Kidney tubule cell (primary cell): ENCODE measurements at places on chromosomes 1 and 21.

DNA sequence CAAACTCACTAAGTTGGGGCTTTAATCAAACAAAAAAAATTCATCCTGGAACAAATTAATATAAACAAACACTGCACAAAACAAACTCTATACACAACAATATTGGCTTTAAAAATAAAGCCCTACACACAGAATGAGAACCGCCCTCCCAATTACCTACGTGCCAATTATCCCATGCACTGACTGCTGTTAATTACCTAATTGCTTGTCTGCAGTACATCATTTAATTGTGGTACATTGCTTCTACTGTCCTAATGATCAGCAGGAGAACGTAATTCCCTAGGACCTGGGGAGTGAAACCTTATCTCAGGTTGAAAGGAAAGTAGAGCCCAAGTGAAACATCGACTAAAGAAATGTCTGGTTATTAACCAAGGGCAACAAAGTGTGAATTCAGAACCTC is 364.5 kb downstream of the KCNH1 start:
- no peak for DNase-seq

DNA sequence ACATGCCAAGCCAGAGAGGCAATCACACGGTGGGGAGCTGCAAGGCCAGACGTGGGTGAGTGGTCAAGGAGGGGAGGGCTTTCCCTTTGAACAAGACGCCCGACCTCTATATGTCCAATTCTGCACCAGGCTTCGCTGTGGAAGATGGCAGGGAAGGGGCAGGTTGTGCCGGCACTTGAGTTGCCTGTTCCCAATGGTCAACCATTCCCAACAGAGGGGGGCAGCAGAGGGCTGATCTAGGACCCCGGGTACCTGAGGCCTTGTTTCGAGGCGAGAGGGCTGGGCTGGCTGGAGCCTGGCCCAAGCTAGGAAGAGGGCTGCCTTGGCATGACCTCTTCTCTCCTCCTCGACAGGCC is 64.9 kb downstream of the TMEM53 start:
- peak; percentile 59 for DNase-seq

GRCh38 chr1:31926252-31926651 is 11.9 kb downstream of the PTP4A2 start:
- no peak for DNase-seq

DNA sequence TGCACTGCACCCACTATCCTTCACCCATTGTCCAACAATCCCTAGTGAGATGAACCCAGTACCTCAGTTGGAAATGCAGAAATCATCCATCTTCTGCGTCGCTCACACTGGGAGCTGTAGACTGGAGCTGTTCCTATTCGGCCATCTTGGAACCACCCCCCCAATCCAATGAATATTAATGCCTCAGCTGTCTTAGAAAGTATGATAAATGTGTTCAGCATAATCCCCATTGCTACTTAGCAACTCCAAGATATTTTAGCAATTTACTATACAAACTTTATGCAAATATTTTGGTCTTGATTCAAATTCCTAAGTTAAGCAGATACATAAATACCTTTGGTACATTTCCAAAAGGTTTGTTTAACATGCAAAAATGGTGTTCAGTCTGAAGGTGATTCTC is 70.5 kb upstream of the SH3GLB1 start:
- no peak for DNase-seq

DNA sequence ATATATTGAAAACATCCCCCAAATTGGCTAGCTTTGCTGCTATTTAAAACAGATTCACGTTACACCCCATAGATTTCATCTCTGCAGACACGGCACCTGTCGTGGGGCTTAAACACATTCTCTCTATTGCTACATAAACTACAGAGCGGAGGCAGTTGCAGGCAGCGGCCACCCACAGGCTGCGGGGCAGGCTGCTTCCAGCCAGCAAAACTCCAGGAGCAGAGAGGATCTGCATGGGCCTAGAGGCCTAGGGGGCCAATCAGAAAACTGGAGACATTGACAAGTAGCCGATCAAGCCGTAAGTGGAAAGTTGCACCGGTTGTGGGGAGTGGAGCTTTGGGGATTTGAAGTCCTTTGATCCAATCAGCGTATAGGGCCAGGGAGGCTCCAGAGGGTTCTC is 129.0 kb upstream of the KLHDC7A start:
- no peak for DNase-seq

DNA sequence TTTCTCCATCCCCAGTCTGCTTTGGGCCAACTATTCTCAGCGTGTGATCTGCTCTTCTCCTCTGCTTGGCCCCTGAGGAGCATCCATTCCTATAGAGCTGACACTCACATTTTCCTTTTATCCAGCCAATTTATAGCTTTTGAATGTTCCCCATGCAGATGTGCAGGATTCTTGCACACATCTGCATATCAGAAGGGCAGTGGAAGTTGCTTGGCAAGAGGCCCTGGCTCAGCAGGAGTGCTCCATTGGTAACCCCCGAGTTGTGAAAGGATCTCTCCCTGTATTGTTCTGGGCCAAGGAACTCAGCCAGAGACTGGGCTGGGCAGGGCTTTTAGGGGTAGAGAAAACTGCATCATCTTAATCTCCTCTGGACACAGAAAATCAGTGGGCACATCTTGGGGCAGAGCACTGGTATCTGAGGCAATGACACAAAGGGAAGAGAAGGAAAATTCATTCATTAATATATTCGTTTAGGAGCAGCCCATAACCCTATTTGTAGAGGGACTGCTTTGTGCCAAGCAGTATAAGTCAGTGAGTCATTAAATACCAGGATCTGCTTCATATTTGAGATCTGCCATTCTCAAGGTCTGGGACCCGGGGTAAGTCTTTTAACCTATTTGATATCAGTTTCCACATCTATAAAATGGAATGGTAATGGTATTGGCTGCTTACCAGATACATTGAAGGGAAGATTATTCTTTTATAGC is 31.0 kb upstream of the BEND5 start:
- no peak for DNase-seq
